ENCODE measurements at places on chromosomes 5 and 9.

GRCh38 chr5:78050888-78051287 is 243.6 kb downstream of the AP3B1 start:
- no peak for DNase-seq

GRCh38 chr9:78542491-78543181 is 245.7 kb downstream of the PSAT1 start:
- no peak for DNase-seq

GRCh38 chr9:29348999-29349398 is 1775.7 kb upstream of the C9orf72 start:
- no peak for DNase-seq

- DNase-seq = no peak
These were observed 148.3 kb upstream of the RUSC2 start for GRCh38 chr9:35341585-35341984.

DNA sequence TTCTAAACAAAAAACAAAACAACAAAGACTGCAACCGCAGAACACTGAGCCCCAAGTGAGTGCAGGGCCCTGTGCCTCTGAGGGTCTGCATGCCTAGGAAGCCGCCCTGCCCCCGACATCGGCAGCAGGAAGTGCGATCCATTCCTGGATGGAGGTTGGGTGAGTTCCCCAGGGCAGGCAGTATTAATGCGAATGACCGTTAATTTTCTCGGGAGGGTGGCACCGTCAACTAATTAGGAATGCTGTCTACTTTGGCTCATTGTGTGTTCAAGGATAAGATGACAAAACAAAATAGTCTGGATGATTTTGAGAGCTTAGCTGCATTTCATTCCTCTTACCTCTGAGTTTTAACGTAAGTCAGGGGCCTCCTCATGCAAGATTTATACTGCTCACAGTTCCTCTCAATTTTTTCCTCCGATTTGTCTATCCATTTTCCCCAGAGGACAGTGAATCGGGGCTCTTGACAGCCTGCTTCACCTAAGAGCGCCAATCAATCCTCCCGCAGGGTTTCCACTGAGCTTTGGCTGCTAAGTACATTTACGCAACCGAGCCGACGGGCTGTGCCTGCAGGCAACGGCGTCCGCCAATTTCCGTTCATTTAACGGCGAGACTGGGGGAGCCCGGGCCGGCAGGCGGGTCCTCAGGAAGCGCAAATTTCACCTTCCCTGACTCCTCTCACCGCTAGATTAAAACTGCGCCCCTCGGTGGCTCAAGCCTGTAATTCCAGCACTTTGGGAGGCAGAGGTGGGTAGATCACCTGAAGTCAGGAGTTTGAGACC is 2.9 kb upstream of the NXNL2 start:
- peak; percentile 79 for DNase-seq

DNA sequence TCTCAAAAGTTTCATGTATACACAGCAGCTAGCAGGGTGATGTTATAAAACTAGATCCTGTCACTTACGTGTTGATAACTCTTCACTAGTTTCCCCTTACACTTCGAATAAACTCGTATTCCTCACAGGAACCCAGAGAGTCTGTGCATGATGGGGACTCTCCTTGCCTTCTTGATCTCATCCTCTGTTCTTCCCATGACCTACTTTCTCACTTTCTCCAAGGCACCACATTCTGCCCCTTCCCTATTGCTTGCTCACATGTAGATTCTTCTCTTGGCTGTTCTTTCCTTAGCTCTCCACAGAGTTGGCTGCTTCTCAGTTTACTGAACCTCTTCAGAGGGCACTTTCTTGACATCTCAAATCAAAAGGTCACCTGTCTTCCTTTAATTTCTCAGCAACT is 1.2 kb upstream of the AOPEP start:
- DNase-seq = no peak

DNA sequence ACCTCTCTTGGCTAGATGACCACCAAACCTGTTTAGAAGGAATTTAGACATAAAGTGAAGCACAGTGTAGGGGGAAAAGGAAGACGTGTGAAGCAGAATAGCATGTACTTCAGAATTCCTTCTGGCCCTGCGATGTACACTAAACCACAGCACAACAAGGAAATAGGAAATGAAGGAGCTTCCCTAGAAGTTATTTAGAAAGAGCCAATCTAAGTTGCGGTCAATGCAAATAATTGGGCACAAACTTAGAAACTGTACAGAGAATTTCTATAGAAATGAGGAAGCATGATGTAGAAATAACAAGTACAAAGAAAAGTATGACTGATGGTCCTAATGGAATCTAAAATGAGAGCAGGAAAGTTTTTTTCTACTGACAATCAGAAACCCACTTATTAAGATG is 41.5 kb downstream of the ANKRD55 start:
- DNase-seq = no peak

GRCh38 chr5:89981021-89981420 is 428.5 kb downstream of the CETN3 start:
- DNase-seq = no peak

DNA sequence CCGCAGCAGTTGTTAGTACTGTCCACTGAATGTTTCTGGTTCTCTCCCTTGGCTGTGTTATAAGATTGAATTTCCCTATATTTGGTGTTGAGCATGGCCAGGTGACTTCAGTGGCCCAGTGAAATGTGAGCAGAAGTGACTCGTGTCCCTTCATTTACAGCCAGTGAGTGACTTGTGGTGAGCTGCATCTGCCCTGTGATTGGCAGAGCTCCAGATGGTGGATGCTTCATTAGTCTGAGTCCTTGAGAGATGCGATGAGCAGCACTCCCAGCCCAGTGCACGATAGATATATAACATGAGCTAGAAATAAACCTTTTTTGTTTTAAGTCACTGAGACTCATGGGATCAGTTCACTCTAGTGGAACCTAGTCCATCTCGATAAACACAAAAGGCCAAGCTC is 19.3 kb downstream of the PCSK5 start:
- no peak for DNase-seq

GRCh38 chr9:19995619-19996018 is 206.8 kb upstream of the SLC24A2 start:
- no peak for DNase-seq

DNA sequence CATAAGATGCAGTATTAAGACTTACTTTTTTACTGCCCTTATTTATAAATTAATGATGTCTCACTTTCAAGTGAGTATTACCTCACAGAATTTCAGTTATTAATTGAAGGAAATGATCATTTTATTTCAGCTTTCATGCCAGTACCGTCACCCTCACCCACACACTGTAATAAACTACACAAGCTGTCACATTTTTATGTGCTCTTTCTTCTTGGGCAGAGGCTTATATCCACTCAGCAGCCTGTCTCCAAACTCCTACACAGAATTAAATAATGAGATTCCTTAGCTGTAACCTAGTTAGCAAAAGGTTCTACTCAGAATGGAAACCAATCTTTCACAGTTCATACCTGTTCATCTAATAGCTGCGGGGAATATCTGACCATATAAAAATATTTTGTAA is 1915.8 kb upstream of the CDH6 start:
- no peak for DNase-seq

DNA sequence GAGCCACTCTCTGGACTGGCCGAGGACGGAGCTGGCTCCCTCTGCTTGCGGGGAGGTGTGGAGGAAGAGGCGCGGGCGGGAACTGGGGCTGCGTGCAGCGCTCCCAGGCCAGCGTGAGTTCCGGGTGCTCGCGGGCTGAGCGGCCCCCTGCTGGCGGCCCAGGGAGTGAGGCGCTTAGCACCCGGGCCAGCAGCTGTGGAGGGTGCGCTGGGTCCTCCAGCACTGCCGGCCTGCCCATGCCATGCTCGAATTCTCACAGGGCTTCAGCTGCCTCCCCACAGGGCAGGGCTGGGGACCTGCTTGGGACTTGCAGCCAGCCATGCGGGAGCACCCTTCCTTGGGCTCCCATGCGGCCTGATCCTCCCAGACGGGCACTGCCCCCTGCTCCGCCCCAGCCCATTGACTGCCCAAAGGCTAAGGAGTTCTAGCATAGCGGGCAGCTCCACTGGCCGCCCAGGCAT is 416.9 kb downstream of the MRPS30 start:
- no peak for DNase-seq

GRCh38 chr9:23123048-23123632 is 676.5 kb downstream of the DMRTA1 start:
- DNase-seq = peak; percentile 53

DNA sequence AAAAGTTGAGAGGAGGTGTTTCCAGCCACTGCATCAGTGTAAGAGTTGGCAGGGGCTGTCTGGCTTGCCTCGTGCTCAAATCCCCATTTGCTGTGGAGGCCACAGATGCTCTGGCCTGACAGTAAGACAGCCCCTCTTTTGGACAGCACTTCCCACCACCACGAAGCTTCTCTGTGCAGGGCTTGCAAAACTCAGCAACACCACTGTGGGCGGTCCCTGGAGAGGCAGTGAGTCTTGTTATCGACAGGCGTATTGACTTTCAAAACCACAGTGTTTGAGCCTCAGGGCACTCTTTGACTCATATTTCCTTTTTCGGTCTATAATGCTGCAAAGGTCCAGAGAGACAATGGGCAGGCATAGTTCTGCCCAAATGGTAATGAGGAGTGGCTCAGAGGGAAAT is 539.5 kb downstream of the EBF1 start:
- DNase-seq = no peak

- DNase-seq = no peak
These were observed 151.4 kb upstream of the DAP start for GRCh38 chr5:10912435-10912834.

- no peak for DNase-seq
These were observed 1.8 kb upstream of the BHMT start for GRCh38 chr5:79109527-79110492.

GRCh38 chr5:142143878-142144277 is 35.3 kb downstream of the NDFIP1 start:
- no peak for DNase-seq

GRCh38 chr5:109529520-109529919 is 119.7 kb upstream of the PJA2 start:
- no peak for DNase-seq

DNA sequence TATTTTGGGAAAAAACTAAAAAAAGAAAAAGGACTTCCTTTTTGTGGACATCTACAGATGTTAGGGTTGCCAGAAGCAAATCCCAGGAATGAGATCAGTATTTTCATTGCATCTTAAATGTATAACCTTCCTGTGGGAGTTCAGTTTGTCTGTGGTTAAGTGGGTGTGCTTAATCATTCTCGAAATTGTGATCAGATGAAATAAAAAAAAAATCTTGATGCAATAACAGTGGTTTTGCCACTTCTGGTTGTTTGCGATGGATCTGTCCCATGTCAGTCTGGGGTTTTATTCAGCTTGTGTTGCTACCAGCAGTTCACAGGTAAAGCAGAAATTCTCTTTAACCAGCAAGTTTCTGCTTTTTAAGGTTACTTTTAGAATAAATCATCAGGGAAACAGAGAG is 179.0 kb downstream of the MAN2A1 start:
- DNase-seq = no peak

- DNase-seq = no peak
These were observed 1065.7 kb upstream of the CDH9 start for GRCh38 chr5:28104080-28104479.

- DNase-seq = no peak
These were observed 93.9 kb upstream of the IL33 start for GRCh38 chr9:6121707-6122106.

DNA sequence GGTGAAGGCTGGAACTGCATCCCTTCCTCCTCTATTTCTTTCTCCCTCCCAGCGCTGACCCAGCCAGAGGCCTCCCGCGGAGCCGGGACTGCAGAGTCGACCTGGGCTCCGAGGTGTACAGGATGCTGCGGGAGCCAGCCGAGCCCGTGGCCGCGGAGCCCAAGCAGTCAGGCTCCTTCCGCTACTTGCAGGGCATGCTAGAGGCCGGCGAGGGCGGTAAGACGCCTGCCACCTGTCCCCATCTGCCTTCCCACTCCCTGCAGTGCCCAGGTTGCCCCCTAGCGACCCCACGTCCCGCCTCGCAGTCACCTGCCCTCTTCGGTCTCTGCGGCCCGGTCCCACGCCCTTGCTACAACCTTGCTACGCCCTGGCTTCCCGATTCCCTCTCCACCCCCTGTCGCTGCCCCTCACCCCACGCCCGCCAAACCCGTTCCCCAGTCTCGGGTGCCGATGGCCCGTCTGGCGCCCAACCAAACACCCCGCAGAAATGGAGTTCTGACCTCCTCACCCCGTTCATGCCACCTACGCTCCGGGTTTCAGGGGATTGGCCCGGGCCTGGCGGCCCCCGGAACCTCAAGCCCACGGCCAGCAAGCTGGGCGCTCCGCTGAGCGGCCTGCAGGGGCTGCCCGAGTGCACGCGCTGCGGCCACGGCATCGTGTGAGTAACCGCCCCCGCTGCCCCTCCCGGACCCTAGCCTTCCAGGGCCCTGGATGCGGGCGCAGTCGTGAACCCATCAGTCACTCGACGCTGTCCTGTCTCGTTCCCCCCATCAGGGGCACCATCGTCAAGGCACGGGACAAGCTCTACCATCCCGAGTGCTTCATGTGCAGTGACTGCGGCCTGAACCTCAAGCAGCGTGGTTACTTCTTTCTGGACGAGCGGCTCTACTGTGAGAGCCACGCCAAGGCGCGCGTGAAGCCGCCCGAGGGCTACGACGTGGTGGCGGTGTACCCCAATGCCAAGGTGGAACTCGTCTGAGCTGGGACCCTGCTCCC is 14.1 kb downstream of the PDLIM4 start:
- DNase-seq = peak; percentile 40

GRCh38 chr5:181114844-181115778 is 15.9 kb downstream of the OR2V1 start:
- DNase-seq = no peak

DNA sequence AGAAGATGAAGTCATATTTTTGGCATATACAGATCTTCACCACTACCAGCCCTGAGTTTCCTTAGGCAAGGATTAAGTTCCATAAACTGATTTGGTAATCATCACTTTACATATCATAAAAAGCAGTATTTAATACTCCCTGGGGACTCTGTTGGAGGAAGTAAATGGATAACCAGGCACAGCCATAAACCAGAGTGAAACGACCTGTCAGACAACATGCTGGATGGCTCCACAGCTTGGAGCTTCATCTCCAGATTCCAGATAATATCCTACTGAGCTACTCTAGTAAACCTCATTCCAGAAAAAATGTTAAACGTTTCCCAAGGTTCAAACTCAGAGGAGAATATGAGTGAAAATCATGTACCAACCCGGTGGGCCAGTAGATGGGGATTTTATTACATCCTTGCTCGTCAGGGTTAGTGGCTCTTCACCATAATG is 109.2 kb downstream of the BASP1 start:
- no peak for DNase-seq

GRCh38 chr9:78756813-78757510 is 460.0 kb downstream of the PSAT1 start:
- no peak for DNase-seq
